ENCODE measurements at places on chromosomes 11 and 22.

DNA sequence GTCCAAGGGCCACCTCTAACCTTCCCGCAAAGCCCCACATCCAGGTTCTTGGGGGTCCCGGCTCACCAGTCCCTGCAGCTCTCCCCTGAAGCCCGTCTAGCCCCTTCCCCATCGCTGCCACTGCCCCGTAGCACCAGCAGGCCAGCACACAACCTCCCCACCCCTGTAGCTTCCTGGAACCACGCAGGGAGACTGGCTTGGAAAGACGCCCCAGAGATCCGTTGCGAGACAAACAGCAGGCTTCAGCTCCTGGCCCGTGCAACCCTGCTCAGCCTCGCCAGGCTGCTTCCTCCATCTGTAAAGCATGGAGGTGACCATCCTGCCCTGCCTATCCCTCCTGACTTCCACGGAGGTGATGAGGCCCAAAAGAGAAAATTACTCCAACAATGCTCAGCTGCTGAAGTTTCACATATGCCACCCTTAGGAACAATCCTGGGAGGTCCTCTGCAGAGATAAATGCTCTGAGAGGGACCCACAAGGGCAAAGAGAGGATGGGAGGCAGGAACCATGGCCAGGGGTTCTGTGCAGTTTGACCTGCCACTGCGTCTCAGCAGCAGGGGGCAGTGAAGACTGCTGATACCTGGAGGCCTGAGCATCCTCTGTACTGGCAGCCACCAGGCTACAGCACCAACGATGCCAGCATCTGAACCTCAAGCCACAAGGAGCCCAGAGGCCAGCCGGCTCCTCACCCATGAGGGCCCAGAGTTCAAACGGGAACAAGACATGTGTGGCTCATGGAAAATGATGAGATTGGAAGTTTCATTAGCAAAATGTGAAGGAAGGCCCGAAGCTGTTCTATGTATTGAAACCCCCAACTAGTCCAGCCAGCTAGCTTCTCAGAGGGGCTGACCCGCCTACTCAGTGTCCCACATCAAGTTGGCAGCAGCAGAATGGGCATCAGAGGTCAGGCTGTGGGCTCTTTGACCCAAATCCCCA lies 16.1 kb downstream of the DGCR2 start:
- DNase-seq, result no peak

DNA sequence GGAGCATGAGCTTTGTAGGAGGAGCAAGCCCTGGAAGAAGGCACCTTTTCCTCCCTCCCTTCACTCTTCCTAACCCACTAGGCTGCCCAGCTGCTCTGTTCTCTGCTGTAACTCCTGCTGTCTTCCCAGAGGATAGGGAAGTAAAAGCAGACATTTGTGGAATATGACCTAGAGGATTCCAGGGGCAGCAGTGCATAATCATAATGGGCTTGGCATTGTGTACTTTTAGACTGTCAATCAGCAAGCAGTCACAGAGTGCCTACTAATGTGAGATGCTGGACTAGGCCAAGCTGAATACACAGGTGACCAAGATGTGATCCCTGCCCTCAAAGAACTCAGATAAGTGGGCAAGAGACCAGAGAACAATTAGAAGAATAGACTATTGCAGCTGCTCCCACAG lies 133.0 kb downstream of the NAV2 start:
- DNase-seq, result no peak

GRCh38 chr11:133784359-133784758 lies 61.0 kb downstream of the SPATA19 start:
- DNase-seq, result no peak

DNA sequence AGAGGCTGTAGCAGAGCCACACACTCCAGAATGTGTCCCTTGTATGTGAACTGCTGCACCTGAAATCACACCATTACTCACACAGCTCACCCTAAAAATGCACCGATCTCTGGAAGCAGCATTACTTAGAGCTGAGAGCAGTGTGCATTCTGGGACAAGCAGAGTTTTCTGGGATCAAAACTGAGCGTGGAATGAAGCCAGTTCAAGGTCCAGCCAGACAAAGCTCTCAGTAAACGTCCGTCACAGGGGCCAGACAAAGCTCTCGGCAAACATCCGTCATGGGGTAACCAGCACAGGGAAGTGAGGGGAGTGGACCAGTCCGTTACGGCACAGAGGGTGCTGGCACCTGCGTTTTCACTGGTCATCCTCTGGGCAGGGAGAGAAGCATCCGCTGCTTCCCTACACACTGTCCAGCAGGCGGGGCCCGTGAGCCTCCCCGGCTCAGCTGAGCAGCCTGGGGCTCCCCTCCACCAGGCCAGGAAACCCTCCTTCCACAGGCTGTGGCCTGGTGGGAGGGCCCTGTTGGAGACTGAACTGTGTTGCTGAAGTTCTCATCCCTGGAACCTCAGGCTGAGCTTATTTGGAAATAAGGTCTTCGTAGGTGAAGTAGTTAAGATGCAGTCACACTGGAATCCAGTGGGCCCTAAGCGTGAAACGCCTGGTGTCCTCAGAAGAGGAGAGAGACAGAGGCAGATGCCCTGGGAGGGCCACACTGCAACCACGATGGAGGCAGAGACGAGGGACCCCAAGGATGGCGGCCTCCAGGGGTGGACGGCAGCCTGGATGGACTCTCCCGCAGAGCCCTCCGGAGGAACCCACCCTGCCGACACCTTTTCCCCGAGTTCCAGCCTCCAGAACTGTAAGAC lies 883.9 kb downstream of the BRD1 start:
- DNase-seq, result no peak

GRCh38 chr11:121131656-121132055 lies 30.6 kb downstream of the TECTA start:
- DNase-seq, result no peak

GRCh38 chr11:70191495-70192140 lies 11.5 kb upstream of the FADD start:
- no peak for DNase-seq

- DNase-seq, result no peak
These were observed 58.4 kb downstream of the CD82 start for GRCh38 chr11:44623731-44624491.

DNA sequence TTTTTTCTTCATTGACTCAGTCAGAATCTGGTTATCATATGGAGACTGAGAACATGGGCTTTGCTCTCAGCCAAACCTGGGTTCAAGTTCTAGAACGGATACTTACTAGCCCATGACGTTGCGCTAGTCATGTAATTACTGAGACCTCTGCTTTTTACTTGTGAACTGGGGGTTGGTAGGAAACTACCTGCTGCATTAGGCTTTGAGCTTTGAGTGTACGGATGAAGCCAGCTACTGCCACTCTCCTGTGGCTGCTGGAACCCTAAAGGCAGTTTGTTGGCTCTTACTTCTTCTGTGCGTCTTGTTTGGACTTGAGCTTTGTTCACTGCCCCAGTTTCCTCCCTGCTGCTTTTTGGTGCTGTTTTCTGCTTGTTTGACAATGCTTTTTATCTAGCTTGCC lies 18.1 kb downstream of the PPP6R2 start:
- no peak for DNase-seq

DNA sequence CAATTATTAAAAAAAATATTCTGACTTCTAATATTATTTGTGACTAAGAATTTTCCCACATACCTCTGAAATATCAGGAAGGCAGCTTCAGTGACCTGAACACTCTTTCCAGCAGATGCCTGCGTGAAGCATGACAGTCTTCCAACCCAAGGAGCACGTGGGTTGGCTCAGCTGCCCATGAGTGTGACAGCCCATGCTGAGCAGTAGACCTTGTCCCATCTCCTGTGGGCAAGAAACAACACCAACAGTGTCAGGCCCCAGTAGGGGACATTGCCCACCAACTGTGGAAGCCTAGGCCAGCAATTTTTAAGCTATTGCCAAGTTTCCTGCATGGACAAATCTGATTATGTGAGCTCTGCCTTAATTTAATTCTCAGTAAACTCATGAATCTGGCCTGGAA lies 66.4 kb upstream of the OLFML1 start:
- DNase-seq, result no peak

DNA sequence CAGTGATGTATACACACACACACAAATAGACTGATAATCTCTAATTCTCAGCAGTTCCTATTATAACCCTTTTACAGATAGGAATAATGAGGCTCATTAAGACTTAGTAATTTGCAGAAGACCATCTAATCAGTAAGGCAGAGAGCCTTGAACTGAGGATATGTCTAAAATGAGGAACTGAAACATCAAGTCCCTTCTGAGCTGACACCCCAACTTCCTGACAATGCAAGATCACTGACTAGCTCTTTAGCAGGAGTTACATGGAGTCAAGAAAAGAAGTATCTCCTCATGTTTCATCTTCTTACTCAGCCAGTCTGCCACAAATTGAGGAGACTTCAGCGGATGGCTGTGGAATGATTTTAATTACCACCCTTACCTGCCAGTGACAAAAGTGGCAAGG lies 193.0 kb downstream of the MSANTD4 start:
- no peak for DNase-seq

GRCh38 chr11:66580803-66581202 lies 12.1 kb downstream of the CCDC87 start:
- no peak for DNase-seq

GRCh38 chr11:121540627-121541026 lies 87.9 kb upstream of the SORL1-AS1 start:
- no peak for DNase-seq

Measured in non-pigmented ciliary epithelial cell (primary cell).